BJ (cell line): ENCODE measurements at places on chromosomes 6 and 20.

DNA sequence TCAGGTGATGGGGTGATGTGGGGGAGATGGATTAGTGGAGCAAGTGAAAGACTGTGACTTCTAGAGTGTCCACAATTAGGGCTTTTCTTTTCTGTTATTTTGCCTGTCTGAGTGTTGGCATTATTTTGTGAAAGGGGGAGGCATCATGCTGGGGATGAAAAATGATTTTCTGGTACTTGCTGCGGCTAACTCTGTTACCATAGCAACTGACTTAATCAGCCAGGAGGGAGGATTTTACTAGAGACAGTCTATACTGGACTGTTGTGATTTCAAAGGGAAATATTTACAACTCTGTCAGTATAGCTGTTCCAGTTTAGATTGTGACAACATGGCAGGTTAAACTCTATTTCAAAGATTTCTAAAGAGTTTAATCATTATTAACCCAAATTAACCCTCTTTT, 30.4 kb upstream of the MRAP2 start:
- DNase-seq, result no peak

- no peak for DNase-seq
Observed at GRCh38 chr6:14883921-14884320, 361.9 kb upstream of the JARID2 start.

- no peak for DNase-seq
Observed at GRCh38 chr6:66321017-66321416, 614.0 kb upstream of the EYS start.

GRCh38 chr6:2859185-2859700, 17.6 kb upstream of the SERPINB1 start:
- no peak for DNase-seq

- no peak for DNase-seq
Observed at GRCh38 chr6:107342144-107342543, 117.2 kb downstream of the PDSS2 start.

DNA sequence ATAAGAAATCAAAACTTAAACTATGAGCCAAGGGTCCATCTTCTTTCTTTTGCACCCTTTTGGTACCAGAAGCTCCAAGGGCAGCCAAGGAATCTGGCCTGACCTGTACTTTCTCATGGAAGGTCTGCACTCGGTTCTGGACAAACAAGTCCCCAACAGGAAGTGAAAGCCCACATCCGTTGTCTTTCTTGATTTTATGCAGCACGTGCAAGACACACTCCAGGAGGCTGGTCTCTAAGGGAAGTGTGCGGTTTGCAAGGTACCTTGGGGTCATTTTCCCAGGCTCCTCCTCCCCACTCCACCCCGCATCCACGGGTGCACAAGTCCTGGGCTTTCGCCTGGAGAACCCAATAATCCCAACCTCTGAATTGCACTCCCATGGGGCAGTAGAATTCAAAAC, 101.9 kb downstream of the NFATC2 start:
- DNase-seq, result no peak

DNA sequence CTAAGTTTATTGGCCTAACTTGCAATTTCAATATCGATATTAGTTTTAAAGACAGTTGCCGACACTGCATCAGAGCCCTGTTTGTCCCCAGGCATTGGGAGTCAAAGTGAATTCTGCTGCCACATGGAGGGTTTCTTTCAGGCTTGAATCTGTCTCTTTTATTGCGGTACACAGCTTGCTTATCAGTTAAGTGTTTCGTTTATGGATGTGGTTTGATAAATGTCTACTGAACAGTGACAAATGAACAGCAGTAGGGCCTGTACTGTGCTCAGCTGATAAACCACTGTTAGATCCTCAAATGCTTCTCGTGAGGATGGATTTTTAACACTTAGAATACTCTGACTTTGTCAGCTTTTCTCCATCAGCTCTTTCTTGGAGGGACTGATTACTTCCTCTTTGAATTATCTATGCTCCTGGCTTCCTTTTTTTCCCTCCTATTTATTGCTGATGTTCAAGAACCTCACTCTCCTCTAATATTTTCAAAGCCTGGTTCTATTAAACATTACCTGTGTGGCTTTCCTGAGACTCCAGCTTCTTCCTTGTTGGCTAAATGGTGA, 240.8 kb downstream of the PLCB1 start:
- no peak for DNase-seq

GRCh38 chr20:25459111-25459830, 51.8 kb downstream of the GINS1 start:
- no peak for DNase-seq

DNA sequence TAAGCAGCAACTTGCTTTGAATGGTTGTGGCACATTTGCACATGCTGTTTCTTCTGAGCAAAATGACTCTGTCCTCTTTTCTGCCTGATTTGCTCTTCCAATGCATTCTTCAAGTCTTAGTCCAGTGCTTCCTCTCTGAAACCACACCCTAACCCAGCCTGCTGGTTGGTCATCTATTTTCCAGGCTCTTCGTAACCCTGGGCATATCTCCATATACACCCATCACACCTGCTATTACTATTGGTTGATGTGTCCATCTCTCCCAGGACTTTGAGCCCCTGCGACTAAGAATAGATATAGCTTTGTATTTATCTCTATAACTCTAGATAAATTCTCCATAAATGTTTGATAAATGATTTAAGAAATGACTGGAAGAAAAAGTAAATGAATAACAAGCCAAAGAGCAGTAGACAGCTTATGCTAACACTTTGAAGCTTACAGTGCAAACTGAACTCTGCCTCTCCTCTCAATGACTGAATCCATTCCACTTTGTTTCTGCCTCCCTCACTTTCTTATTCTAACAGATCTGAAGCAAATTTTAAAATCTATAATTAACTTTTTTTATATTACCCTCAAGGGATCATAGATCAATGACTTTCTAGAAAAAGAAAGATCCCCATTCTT, 59.7 kb upstream of the NT5E start:
- DNase-seq, result no peak

DNA sequence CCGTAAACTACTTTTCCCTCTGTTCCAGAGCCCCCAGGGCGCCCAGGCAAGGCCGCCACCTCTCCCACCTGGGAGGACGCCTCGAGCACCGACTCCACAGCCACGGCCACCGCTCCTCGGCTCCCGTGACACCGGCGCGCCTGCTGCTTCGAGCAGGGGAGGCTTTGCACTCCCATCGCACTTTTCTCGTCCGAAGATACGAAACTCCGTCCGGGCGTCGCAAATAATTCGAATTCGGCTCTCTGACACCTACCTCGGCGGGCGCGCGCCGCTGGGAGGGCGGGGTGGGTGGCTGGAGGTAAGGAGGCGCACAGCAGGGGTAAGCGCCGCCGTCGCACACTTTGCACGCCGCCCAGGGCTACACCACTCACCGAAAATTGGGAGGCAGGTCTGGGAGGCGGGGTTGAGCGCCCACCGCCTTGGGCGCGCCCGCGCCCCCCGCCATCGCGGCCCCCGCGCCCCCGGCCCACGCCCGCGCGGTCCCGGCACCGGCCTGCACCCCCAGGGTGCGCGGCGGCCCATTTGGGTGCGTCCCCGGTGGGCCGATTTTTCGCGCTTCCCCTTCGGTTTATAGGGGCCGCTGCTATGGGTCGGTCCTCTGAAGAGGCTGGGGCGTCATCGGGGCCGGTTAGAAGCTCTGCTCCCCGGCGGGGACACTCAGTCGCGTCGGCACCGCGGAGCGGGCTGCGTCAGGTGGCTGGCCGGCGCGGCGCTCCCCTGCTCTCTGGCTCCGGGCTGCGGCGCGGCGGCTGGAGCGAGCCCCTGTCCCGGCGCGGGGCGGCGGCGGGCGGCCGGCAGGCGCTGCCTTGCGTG, 36.2 kb downstream of the GNAS start:
- DNase-seq, result no peak

- DNase-seq, result no peak
Observed at GRCh38 chr20:3705970-3706739, 6.2 kb downstream of the SIGLEC1 start.

- DNase-seq, result no peak
Observed at GRCh38 chr6:69097948-69098347, 462.9 kb downstream of the ADGRB3 start.

GRCh38 chr6:138537106-138537505, 37.8 kb upstream of the NHSL1 start:
- no peak for DNase-seq

GRCh38 chr6:79193971-79194370, 40.5 kb downstream of the HMGN3 start:
- no peak for DNase-seq

DNA sequence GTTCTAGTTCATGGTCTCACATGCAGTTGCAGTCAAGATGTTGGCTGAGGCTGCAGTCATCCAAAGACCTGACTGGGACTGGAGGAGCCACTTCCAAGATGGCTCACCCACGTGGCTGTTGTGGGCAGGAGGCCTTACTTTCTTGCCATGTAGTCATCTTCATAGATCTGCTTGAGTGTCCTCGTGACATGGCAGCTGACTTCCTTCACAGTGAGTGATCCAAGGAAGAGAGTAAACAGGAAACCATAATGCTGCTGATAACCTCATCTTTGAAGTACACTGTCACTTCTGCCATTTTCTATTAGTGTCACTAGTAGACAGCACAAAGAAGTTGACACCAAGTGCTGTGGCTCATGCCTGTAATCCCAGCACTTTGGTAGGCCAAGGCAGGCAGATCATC, 40.1 kb upstream of the AKIRIN2 start:
- no peak for DNase-seq

GRCh38 chr6:35505999-35506412, 6.7 kb downstream of the TULP1 start:
- no peak for DNase-seq

- DNase-seq, result no peak
Observed at GRCh38 chr6:3026791-3027626, 27.3 kb downstream of the NQO2 start.

GRCh38 chr20:50062006-50062838, 50.7 kb downstream of the UBE2V1 start:
- no peak for DNase-seq

- DNase-seq, result no peak
Observed at GRCh38 chr6:32148289-32149091, 3.2 kb downstream of the PRRT1 start.

DNA sequence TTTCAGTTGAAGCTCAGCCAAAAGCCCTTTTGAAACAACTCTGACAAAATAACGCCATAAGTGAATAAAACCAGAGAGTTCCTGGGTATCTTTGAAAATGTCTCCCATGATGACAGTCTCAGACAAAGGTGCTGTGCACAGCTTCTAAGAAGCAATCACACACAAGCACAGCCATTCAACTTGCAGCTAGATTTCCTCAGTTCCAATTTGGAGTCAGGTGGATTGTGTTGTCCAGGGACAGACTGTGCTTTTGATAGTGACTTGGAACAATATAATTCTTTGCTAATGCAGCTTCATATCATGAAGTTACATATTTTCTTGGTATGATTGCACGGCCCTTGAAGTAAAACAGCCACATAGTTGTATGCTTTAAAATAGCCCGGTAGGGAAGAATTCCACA, 105.6 kb downstream of the FARS2 start:
- no peak for DNase-seq

DNA sequence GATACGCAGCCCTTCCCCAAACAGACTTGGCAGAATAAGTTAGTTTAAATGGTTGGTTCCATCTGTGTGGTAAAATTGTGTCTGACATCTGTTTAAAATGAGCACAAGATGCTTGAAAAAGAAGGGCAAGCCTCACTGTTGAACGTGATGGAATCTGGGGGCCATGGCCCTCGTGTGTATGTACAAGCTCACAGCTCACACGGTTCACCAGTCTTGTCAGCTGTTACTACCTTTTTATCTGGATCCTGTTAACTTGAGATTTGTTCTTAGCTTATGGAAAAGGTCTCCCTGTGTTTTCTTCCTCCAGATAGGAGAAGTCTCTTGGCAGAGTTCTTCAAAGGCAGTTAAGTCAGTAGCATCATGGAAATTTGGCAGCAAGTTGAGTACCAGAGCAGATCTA, 270.6 kb downstream of the KHDC1L start:
- no peak for DNase-seq

DNA sequence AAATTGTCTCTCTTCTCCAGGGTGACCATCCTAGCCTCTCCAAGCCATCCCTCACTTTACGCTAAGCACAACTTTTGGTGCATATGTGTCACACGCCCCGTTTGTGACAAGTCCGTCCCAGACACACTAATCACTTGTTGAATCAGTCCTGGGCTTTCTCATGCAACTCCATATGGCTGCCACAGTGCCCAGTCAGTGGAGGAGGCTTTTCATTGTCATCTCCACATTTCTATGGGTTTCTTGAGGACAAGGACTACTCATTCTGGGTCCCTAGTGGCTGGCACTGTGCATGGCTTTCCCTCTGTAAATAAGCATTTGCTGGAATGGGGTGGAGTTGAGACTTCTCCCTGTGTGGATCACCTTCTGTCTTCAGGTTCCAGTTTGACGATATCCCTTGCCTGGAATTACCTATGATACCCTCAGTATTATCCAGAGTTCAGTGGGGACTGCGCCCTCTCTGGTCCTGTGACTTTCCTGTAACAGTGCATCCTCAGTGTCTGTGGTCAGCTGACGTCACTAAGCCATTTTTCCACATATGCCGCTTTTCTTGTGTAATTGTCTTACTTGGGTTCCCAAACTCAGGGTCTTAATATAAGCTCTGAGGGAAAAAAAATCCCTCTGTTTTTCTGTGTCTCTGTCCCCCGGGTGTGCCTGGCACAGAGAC, 59.8 kb upstream of the MYL9 start:
- DNase-seq, result no peak

DNA sequence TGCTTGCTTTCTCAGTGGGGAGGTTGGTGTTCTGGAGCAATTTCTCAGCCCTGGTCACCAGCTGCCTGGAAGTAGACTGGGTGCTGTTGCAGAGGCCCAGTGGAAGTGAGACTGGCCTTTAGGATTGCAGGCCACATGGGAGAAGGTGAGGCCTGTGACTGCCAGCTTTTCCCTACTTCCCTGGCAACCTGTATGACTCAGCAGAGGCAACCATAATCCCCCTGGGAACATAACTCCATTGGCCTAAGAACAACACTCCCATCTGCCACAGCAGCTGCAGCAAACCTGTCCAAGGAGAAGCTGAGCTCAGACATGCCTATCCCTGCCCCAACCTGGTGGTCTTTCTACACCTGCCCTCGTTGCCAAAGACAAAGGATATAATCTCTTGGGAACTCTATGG, 473.5 kb upstream of the SPTLC3 start:
- no peak for DNase-seq

DNA sequence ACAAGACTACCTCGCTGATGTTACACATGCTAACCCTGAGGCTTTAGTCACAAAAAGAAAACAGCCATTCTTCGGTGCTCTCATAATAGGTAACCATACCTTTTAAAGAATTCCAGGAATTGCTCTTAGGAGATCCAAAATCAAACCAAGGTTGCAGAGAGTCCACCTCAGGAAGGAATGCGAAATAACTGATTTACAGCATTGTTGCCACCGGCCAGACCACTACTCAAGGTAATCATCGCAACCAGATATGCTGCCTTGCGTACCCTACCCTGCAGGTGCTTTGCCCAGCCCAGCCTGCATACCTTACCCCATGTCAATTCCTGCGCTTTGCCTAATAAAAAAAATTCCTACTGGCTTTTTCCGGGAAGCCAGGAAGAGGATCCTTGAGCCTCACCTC, 27.0 kb downstream of the NUP153 start:
- no peak for DNase-seq
